ENCODE measurements at places on chromosomes 5 and 9.

DNA sequence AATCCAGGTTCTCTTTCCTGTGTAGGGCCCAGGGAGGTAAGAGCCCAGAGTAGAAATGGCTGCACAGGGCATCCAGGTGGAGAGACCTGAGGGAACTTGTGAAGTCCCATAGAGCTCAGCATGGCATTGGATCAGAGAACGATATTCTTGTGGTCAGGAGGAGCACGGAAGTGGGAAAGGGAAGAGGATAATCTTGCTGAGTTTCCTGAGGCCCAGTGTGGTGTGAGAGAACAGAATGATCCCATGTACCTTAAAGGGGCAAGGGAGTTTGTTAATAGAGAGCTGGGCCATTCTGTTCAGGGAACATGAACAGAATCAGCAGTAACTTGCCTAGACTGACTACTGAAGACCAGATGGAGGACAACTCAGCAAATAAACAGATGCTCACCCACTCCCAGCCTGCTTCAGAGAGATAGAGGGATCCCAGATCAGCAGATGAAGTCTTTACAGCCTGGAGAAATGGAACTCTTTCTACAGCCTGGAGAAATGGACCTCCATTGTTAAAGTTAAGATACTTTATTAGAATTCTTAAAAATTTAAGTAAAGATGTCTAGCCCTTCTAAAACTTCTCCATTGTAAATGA lies 119.7 kb upstream of the ELL2 start:
- DNase-seq: no peak

- no peak for DNase-seq
Observed at GRCh38 chr5:151295138-151295537, 8.4 kb downstream of the SLC36A3 start.

- no peak for DNase-seq
Observed at GRCh38 chr5:16884595-16884994, 51.5 kb downstream of the MYO10 start.

- no peak for DNase-seq
Observed at GRCh38 chr5:93278896-93279295, 302.1 kb downstream of the NR2F1-AS1 start.

DNA sequence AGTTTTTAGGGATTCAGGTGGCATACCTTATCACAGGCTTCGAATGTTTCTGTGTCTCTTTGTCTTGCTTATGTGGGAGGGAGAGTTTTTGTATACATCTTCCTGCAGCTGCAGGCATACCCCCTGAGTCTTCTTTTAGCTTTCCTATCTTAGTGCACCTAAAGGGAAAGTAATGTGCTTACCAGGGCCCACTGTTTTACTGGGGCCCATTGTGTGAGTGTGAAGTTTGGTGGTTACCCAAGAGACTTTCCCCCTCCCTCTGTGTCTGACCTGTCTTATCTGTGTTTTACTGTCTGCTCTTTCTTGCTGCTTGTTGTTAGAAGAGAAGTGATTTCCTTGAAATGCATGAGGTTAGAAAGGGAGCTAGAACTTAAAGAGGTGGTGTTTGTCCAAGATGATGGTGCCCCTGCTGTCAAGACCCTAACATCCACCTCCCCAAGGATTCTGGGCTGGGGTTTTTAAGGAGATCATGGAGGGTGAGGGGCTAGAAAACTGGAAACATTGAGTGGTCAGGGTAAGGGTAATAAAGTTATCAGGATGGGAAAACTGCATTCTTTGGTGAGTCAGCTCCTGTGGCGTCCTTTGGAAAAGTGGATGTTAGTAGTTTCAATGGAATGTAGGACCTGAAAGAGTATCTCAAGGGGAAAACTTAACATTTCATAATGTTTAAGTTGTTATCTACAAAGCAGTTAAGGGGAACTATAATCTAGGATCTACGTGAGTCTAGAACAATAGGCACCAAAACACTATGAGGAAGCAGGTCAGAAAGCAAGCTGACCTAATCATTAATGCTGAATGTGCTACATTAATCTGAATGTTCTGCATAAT lies 583.5 kb upstream of the TUSC1 start:
- peak; percentile 54 for DNase-seq

- no peak for DNase-seq
Observed at GRCh38 chr9:127884976-127885490, 7.6 kb upstream of the AK1 start.
